Dermis blood vessel endothelial cell (primary cell): ENCODE measurements at places on chromosomes 5 and 9.

DNA sequence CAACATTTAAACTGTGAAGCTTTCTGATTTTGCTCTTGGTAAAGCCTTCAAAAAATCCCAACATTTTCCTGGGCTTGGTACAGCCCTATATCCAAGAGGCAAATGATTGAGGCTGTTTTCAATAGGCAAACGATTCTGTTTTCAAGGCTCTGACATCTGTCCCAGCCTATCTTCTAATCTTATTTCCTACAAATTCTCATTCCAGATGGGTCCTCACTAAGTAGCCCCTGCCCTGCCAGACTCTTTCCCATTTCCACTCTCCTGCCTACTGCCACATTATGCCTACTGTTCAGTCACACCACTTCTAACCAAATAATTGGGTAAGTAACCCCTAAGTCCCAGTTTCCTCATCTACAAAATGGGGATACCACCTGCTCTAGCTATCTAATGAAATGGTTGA is 3.5 kb downstream of the GBA2 start:
- no peak for DNase-seq

DNA sequence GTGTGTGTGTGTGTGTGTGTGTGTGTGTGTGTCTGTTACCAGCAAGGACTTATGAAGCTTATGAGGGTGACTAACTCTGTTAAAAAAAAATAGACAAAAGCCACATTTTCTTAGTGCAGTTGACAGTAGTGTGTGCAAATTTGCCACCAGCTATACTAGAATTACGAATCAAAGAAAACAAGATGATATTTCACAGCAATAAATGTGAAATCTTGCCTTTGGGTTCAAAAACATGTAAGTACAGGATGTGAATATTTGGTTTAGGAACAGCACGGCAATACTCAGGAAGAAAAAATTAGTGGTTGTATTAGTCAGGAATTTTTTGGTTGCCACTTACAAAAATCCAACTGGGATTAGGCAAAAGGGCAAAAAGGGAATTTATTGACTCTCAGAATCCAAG is 117.4 kb downstream of the NPR3 start:
- DNase-seq, result no peak

GRCh38 chr5:111407562-111407961 is 104.8 kb downstream of the STARD4 start:
- DNase-seq, result no peak

DNA sequence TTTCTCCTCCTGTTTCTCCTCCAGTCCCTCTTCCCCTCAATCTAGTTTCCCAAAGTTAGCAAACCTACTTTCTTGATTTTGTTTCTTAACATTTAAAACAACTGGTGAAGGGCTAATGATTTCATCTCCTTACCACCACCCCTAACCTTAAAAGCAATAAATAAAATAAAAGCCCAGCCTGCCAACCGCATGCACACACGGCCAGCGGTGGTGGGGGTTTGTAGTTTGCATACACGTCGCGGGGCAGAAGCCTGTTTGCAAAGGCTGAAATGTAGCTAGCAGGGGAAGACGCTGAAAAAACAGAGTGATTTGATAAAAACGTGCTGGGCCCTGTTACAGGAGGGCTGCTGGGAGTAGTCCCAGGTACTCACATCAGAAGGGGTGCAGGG is 1.9 kb upstream of the DMRT2 start:
- no peak for DNase-seq

DNA sequence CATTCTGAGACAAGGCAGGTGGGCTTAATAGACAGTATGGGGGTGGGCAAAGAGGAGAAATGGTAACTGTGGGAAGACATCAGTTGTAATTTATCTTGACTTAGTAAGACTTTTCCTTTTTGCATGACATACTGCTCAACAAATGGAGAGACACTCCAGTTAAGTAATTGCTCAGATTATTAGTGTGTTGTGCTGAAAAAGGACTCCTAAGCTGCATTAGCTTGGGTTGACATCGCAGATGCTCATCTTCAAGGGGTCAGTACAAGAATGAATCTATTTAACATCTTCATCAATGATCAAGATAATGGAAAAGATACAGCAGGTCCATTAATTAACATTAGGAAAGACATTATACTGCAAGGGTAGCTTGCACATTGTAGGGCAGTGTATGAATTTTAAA is 181.1 kb upstream of the ELAVL2 start:
- DNase-seq, result no peak

GRCh38 chr5:142913728-142914338 is 143.7 kb downstream of the ARHGAP26 start:
- DNase-seq, result no peak

- DNase-seq, result no peak
These were observed 123.6 kb downstream of the IRX2 start for GRCh38 chr5:2627867-2628266.

DNA sequence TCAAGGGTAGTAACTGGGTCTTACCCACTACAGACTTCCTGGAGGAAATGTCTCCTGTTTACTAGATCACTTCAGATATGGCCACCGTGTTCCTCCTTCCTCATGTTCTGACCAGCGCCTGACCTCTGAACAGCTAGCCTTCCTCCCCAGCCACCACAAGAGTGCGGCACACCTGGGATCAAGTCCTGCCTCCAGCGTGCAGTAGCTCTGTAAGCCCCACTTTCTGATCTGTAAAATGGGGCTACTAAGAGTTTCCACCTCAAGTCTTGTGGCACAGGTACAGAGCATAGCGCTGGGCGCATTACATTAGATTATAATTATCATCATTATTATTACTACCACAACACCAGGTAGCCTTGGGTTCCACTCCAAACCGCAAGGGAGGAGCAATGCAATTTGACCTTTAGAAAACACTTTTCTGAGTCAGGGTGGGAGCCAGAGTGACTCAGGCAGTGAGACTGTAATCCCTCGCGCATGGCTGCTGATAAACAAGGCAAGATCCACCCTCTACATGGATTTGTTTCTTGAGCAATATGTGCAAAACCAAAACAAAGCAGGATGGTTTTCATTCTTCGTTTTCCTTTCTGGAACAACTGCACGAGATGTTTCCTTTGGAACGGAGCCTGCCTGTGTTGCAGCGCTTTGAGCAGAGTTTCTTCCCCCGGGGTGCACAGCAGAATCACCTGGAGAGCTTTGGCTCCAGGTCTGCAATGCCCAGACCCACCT is 65.0 kb upstream of the ANGPTL2 start:
- DNase-seq, result peak; percentile 87

- DNase-seq, result peak; percentile 23
These were observed 284.6 kb upstream of the PDE4D start for GRCh38 chr5:60178101-60178500.

DNA sequence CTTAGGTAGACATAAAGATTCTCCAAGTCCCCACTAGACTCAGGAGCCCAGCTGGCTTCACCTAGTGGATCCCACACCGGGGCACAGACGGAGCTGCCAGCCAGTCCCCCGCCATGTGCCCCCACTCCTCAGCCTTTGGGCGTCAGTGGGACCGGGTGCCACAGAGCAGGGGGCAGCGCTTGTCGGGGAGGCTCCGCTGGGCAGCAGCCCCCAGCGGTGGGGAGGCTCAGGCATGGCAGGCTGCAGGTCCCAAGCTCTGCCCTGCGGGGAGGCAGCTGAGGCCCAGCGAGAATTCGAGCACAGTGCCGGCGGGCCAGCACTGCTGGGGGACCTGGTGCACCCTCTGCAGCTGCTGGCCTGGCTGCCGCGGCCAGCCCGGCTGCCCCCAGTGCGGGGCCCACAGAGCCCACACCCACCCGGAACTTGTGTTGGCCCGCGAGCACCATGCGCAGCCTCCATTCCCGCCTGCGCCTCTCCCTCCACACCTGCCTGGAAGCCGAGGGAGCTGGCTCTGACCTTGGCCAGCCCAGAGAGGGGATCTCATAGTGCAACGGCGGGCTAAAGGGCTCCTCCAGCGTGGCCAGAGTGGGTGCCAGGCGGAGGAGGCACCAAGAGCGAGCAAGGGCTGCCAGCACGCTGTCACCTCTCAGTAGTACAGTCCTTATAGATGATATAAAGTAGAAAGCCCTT is 390.7 kb downstream of the PLK2 start:
- no peak for DNase-seq

- no peak for DNase-seq
These were observed 28.2 kb downstream of the CNOT6 start for GRCh38 chr5:180522330-180522729.

DNA sequence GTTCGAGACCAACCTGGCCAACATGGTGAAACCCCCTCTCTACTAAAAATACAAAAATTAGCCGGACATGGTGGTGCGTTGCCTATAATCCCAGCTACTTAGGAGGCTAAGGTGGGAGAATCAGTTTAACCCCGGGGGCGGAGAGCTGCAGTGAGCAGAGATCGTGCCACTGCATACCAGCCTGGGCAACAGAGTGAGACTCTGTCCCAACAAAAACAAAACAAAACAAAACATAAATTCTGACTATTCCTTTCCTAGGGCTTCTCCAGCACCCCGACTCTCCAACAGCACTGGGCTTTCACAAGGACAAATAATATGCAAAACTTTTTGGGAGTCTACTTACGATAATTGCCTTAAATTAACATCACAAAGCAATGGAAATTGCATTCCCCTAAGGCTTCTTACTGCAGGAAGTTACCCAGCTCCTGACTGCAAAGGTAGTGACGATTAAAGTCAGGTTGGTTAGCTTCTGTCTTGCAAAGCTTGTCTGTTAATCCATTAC is 15.9 kb upstream of the CDKN2AIPNL start:
- no peak for DNase-seq

- DNase-seq, result no peak
These were observed 569.1 kb upstream of the MEF2C start for GRCh38 chr5:89452081-89452480.

DNA sequence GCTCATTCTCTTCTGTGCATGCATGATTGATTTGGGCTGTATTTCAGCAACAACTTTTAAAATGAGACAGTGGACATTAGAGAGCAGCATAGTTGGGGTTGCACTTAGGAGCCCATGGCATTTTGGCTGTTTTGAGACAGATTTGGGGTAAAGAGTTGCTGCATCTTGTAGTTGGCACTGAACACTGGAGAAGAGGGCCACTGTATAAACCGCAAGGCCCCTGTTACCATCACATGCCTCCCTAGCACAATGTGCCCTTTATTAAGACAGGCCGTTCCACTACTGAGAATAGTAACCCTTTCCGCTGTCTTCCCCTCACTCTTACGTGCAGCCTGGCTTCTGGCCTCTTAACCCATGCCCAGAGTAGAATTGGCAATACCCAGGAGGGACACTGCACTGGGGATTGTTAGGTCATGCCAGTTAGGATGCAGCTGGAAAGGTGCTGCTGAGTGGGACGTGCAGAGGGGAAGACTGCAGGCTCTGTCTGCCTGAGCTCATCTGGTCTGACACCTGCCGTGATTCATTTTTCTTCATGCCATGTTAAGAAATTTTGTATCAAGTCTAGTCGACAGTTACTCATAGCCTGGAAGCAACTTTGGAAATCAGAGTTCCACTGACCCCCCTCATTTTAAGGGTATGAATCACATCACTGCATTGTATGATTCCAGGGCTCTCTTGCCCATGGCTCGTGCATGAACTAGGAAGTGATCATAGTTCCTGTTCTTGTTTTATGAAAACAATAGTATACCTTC is 146.9 kb upstream of the DMRT1 start:
- DNase-seq, result peak; percentile 97

- peak; percentile 78 for DNase-seq
These were observed 762 bp downstream of the SNCAIP start for GRCh38 chr5:122312591-122313406.

DNA sequence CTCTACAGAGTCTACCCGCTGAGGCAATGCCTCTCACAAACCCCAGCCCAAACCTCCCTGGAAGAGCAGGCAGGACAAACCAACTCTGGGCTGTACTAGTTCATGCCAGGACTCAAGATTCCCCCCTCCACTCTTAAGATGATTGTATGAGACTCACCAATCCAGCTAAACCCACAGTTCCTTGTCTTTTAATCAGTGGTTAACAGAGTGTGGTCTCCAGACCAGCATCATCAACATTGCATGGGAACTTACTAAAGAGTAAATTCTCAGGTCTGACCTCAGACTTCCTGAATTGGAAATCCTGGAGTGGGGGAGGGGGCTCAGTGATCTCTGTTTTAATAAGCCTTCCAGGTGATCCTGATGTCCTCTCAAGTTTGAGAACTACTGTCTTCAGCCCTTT is 240.9 kb downstream of the GAS1 start:
- DNase-seq, result no peak

GRCh38 chr5:171484460-171484899 is 65.0 kb downstream of the FGF18 start:
- DNase-seq, result peak; percentile 63

DNA sequence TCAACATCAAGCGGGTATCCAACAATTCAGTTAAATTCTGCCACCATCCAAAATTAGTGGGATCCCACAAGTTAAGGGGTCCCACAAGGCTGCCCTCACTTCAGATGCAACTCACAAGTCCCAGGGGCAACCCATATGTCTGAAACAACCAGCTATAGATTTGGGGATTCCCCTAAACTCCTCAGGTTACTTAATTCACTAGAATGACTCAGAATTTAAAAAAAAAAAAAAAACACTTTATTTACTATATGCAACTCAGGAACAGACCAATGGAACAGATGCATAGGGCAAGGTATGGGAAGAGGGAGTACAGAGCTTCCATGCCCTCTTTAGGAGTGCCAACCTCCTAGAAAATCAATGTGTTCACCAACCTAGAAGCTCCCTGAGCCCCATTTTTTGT is 15.1 kb downstream of the AUH start:
- no peak for DNase-seq

GRCh38 chr9:90607701-90608516 is 34.7 kb downstream of the DIRAS2 start:
- no peak for DNase-seq

- DNase-seq, result no peak
These were observed 180.4 kb downstream of the GAS1 start for GRCh38 chr9:86766912-86767311.

GRCh38 chr5:14069021-14069420 is 74.1 kb upstream of the TRIO start:
- peak; percentile 69 for DNase-seq

GRCh38 chr9:137833721-137834613 is 43.6 kb upstream of the CACNA1B start:
- no peak for DNase-seq

DNA sequence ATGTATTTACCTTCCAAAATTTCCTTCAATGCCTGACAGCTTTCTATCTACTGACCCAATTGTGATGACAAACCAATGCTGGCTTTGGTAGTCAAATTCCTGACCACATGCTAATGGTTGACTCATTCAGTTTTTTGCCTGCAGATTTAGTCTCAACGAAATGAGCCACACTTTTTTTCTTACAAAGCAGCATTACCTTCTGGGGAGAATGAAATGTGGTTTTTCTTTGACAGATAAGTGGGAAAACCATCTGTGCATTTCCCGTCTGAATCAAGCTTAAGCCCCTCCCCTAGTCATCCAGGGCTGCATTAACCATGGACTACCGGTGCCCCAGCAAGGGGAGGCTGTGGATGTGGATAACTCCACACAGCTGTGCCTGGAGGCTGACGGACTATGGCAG is 99.6 kb upstream of the TAF11L2 start:
- no peak for DNase-seq

DNA sequence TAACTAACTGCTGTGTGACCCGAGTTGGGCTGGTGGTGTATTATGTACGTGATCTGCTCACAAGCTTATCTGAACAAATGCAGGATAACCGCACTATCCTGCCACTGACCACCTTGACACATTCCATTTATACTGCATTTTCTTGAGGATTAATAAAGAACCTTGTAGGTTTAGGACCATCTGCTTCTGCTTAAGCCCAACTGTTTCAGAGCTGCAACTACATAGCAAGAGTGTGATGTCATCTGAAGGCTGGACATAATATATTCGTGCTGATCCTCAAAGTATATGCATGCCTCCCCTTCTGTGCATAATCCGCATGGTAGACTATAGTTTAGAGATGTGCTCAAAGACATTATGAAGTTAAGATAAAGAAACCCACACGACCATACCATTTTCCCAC is 435.9 kb downstream of the BNC2 start:
- no peak for DNase-seq

- DNase-seq, result no peak
These were observed 58.9 kb downstream of the PPARGC1B start for GRCh38 chr5:149788964-149789363.
